ENCODE measurements at places on chromosomes 4 and X. TPM values are rescaled to one million over a fixed set of nuclear protein-coding genes. Genes with fewer than 3 reads are reported as not detected.

NDST3 gene
- total RNA-seq, result 11.9 TPM

CD40LG gene
- total RNA-seq, result not detected

BLOC1S4 gene
- total RNA-seq, result 20.9 TPM

- no peak for DNase-seq
Observed at GRCh38 chrX:64977051-64977450, 801 bp upstream of the ZC4H2 start.

- DNase-seq, result no peak
Observed at GRCh38 chr4:82851885-82852750, 38.8 kb downstream of the SEC31A start.

DNA sequence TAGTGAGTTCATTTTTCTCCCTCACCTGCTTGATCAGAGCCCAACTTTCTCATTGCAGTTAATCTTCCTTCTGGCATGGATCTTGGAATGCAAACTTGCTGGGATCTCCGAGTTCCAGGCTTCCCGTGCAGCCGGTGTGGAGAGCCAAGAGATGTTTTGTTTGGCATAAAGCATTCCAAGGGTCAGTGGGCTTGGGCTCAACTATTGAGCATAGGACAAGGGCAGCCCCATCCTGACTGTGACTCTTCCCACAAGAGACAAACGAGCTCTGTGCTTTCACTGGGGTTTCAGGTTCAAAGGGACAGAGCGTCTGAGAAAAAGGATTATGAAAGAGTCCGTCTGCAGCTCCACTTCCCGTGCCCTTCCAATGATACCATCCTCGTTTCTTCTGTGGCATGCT lies 10.5 kb downstream of the TLR7 start:
- no peak for DNase-seq
